ENCODE measurements at places on chromosomes 11 and 22.

GRCh38 chr11:94791216-94791889 lies 23.2 kb downstream of the AMOTL1 start:
- DNase-seq: no peak

- no peak for DNase-seq
Measured at GRCh38 chr11:21481255-21481654, 711.6 kb upstream of the ANO5 start.

DNA sequence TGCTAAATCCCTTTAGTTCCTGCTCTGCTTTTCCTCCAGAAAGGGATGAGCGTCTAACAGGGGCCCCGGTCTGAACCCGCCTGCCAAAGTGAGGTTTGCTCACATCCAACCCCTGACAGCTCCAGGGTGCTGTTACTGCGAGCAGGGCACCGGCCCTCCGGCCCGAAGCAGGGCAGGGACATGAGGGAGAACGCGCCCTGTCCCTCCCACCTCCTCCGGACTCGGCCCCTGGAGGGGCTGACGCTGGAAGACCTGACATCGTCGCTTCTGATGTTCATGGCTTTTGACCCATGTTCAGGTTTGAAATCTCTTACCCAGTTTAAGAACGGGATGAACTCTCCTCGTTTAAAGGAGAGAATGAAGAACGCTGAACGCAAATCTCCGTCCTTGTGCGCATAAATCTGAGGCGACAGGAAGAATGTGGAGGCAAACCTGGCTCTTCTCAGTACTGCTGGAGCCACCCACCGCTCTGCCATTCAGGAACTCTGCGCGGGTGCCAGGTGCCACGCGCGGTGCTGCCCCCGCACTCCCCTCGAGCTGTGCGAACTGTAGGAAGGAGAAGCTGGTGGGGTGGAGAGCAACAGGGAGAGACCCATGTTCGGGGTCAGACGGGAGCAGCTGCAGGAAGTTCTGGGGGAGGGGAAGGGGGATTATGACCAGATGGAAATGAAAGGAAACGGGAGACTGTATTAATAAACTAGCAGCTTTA lies 826 bp upstream of the EEF1G start:
- peak; percentile 45 for DNase-seq

DNA sequence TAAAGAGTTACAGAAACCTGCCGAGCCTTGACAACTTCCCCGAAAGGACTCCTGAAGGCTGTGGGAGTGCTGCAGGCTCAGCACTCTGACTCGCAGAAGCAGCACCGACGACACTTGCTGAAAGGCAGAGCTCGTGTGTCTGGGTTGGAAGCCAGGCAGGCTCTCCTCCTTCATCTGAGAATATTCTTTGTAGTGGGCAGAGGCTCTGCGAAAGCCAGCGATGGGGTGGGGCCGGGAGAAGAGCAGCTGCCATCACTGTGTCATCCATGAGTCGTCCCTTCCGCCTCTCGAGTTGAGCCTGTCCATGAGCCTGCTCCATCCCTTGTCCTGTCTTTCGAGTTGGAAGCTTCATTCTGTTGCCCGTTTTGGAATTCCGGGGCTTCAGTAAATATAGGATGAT lies 11.9 kb downstream of the GLB1L2 start:
- DNase-seq: no peak

DNA sequence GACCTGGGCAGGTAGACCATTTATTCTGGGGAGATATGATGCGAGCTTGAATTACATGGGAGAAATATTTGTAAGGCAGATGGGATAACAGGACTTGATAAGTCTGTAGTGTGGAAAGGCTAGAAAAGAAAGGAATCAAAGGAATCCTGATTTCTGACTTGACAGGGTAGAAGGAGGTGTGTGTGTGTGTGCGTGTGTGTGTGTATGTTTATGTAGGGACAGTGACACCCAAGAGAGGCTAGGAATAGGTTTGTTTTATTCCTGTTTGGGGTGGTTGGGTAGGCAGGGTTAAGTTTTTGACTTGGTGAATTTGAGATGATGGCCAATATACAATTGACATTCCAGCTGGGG lies 390 bp upstream of the HTATIP2 start:
- DNase-seq: no peak

DNA sequence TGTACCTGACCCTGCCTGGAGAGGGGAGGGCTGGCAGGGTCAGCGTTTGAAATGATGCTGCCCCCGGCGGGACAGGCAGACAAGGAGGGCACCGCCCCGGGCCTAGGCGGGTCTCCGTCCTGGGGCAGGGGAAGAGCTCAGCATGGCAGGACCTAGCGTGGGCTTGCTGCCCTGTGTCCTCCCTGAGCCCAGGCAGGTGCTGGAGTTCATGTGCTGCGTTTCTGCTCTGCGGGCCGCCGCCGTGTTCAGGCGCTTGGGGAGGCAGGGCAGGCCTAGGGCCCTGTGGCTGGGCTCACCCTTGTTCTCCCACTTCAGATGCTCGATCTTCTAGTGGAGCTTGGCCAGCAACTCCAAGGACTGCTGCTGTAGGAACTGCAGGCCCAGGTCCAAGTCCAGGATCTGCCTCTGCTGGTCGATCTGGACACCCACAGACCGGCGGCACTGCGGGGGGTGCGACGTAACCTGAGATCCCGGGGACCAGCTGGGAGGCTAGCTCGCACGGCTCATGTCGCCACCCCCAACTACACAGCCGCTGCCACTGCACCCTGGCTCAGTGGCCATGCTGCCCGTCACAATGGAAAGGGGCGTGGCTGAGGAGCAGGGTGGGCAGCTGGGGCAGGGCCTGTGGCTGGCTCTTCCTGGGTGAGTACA lies 84.4 kb downstream of the MED15 start:
- no peak for DNase-seq

DNA sequence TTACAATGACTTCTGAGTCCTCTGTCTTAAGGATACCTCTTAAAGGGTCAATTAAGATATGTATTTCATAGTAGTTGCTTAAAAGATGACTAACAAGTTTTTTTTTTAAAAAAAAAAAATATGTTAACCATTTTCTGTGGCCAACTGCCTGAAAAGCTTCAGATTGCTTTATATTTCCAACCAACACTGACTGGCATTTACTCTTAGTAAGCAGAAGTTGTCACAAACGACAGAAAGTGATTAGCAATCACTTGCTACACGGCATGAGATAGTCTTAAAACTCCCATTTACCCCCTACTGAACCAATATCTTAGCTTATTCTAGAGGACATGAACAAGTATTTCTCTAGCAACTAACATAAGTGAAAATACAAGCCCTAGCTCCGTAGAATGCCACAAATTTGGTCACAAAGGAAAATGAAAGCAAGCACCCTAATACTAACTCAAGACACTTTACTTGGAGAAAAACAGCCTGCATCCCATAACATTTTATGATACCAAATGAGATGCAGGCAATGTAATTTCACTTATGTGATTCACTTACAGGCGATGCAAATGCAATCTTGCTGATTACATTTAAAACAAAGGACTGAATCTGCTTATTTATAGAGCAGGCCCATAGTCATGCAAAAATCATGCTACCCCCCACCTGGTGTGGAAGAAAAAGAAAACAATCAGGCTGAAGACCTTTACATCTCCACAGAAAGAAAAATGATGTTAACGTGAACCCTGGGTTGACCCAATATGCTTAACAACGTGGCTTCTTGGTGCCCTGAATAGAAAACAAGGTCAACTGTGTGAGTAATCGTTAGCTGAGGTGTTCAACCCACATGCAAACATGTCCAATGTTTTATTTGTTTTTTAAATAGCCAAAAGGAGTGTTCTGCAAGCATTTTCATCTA lies 25.7 kb downstream of the MPPED2 start:
- DNase-seq: no peak

- no peak for DNase-seq
Measured at GRCh38 chr11:3735827-3736226, 61.5 kb downstream of the NUP98 start.

DNA sequence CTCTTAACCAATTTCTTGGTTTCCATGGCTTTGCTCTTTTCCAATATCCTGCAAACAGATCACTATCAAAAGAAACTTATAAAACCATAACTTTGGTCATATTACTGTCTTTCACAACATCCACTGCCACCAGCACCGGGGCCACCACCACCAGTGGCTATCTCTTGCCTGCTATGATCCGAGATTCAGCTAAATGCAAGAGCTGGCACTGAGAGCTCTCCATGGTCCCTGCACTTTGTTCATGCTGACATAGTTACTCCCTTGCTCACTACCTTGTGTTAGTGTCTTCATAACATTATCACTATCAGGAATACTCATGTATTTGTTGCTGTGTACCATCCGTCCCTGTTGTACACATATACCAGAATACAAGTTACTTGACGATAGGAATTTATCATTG lies 299.0 kb downstream of the ETS1 start:
- no peak for DNase-seq

GRCh38 chr11:60831501-60832079 lies 10.3 kb upstream of the CCDC86 start:
- no peak for DNase-seq

DNA sequence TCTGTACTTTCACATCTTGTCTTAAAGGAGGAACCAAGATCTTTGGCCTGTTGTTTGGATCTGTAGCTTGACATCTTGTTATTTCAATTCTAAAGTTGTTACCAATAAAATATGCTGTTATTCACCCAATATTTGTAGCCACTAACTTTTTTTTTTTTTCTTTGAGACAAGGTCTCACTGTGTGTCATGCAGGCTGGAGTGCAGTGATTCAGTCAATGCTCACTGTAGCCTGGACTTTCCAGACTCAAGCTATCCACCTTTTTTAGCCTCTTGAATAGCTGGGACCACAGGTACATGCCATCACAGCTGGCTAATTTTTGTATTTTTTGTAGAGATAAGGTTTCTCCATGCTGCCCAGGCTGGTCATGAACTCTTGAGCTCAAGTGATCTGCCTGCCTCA lies 769.4 kb downstream of the DLG2 start:
- DNase-seq: no peak
